ENCODE measurements at places on chromosomes 6 and 20.
A peak's percentile ranks its signal among the peaks of the same experiment; 100 is the strongest.

DNA sequence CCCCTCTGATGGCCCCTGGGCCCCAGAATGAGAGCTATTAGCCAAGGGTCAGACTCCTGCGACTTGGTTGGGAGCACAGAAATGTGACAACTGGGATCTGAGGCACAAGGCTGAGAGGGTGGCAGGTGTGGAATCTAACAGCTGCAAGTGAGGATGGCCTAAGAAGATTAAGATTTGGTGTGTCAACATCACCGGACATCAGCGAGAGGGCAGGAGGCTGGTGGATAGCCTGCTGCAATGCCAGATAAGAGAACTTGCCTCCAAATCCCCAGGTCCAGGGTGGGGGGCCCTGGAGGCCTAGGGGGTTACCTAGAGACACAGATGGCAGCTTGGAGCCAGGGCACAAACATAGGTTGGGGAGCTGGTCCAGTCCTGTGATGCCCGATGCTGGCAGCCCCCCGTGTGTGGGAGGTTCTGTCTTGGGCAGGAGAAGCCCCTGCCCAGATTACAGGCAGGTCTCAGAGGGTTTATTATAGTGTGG, 155.8 kb downstream of the GRM4 start:
- no peak for DNase-seq

DNA sequence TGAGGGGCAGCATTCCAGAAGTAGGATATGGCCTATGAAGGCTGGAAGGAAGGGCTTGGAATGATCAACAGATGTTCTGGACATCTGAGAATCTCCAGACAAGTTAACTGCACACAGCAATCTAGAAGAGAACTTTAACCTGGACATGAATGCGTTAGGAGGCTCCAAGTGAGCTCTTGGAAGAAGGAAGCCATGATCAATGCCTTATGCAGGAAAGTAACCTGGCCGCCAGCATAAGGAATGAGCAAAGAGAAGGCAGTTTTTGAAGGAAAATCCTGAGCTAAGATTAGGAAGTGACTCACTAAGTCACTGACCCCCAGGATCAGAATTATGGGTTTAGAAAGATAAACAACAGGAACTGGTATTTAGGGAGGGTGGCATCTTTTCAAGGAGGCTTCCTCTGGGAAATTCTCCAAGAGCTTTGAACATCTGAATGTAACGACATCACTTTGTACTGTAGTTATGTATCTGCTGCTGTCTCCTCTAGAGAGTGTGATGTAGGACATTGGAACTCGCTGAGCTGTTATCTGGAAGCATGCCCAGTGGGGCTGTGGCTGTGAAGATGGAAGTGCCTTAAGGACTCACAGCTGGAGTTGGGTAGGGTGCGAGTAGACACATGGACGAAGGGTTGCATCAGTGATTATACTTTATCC, 236.8 kb downstream of the PACRG start:
- DNase-seq: peak; percentile 99

DNA sequence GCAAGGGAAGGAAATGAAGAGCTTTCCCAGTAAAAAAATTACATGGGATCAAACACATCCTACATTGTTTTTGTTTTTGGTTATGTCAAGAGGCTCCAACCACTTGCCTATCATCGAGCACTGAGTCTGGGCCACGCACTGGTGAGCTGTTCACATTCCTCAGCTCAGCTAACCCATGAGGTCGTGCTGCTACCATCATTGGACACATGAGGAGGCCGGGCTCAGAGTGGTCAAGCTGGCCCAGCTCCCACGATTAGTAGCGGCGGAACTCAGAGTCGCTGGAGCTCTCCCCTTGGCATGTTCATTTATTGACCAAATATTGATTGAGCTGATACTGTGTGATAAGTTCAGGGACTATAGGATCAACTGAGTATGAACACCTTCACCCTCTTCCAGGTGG, 164.9 kb downstream of the CDH26 start:
- peak; percentile 41 for DNase-seq

- no peak for DNase-seq
These were observed 136.0 kb downstream of the MTHFD1L start for GRCh38 chr6:151001387-151002056.

- no peak for DNase-seq
These were observed 163.1 kb downstream of the LY86 start for GRCh38 chr6:6751619-6752023.

GRCh38 chr6:11143394-11144371, 32.2 kb upstream of the ERVFRD-1 start:
- DNase-seq: peak; percentile 91

DNA sequence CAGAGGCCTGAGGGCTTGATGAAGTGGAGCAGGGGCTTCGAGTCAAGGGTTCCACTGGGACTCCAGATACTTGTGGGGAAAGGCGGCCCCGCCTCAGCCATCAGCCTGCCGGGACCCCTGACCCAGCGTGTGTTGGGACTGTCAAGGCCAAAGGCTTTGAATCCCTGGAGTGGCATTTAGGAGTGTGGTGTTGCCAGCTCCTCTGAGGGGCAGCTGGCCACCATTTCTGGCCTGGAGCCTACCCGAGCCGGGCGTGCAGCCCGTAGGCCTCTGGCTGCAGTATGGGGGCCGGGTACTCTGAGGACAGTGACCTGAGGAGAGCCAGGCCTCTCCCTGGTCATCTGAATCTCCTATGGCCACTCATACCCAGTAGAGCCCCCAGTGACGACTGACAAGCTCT, 40.0 kb downstream of the RRBP1 start:
- DNase-seq: no peak

DNA sequence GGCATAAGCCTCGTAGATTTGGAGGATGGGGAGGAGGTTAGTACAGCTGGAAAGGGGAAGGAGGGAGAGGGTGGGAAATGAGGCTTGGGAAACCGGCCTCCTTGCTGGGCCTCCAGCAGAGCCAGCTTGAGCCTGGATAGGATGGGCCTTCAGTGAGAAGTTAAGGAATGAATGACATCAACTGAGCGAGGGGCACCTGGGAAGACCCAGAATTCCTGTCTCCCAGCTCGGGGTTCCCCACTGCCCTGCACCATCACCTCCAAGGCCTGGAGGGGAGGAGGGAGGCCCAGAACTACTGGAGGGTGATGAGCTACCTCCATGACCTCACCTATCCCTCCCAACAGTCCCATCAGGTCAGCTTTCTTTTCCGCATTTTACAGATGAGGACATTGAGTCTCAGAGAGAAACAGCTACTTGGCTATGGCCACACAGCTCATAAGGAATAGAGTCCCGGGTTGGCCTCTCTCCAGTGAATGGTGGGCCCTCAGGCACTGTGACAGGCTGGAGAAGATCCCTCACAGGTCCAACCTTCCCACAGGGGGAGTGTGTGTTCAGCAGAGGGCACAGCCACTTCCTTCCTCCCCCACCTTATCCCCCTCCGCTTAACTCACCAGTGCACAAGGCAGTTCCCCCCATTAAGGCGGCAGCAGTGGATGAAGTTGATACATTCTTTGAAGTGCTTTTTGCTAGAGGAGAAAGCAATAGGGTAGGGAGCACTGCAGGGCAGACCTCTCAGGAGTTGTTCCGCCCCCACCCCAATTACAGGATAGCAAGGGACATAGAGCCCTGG, 6.8 kb downstream of the DUSP15 start:
- DNase-seq: no peak

- no peak for DNase-seq
These were observed 624.7 kb downstream of the UTRN start for GRCh38 chr6:144909753-144910285.

DNA sequence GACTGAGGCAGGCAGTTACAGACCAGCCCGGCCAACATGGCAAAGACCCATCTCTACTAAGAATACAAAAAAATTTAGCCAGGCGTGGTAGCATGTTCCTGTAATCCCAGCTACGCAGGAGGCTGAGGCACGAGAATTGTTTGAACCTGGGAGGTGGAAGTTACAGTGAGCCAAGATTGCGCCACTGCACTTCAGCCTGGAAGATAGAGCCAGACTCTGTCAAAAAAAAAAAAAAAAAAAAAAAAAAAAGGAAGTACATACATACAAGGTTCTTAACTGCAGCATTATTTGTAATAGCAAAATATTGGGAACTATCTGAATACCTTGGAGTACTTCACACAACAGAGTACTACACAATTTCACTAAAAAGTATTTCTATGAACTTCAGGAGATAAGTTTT, 183.5 kb upstream of the OLIG3 start:
- no peak for DNase-seq

DNA sequence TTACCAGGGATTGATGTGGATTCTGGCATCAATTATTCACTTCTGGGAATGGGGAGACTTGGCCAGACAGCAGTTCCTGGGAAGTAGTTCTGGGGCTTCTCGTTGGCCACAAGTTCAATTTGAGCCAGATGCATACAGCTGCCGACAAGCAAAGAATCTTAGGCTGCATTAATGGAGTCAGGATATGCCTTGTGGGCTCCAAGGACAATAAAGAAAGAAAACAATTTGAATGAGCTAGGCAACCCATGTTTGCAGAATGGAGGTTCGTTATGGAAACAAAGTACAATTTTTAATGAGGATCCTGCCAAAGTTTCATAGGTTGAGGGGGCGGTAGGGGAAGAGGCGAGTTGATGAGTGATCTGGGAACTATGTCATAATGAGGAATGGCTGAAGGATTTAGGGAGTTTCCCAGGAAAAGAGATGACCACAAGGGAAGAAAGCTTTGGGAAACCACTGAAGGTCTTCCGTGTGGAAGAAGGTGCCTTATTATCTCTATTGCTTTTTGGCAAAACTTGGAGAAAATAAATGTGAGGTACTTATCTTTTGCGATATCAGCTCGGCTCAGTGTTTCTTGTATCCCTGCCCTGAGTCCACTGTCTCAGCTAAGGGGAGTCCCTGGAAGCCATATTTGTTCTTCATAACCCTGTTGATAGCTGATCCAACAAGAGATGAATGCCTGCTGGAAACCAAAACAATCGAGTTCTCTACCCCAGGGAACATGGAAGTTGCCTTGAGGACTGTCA, 181.0 kb upstream of the ZNF217 start:
- peak; percentile 93 for DNase-seq

DNA sequence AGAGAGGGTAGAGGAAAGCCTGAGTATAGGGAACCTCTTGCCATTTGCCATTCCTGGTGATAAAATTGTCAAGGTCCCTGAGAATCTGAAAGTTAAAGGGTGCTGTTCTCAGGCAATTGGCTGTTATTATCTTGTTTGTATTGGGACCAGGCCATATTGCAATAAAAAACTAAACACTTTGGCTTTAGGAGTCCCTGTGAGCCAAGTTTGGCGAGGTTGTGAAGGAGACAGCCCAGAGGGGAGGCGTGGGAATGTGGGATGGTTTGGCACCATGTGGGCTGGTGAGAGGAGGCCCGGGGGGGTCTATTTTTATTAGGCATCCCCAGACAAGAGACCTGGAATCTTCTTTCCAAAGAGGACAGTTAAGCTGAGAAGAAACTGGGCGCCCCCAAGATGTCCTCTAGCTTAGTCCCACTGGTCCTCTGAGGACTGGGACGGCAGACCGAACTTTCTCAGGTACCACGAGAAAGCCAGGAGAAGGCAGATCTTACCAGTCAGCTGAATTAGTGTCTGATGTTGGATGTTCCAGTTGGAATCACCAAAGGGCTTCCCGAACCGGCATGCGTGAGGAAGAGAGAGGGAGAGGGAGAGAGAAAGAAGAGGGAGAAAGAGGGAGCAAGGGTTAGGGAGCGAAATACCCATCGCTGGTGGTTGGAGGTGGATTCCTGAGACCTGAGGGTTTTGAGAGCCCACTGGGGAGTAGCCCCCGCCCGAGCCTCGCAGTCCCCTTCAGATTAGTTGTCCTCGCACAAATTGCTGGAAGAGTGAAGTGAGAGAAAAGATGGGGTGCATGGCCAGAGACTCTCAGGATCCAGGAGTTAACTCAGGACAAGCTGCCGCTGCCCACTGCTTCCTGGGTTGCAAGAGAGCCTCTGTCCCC, 24.4 kb downstream of the DYNLT1 start:
- DNase-seq: no peak

DNA sequence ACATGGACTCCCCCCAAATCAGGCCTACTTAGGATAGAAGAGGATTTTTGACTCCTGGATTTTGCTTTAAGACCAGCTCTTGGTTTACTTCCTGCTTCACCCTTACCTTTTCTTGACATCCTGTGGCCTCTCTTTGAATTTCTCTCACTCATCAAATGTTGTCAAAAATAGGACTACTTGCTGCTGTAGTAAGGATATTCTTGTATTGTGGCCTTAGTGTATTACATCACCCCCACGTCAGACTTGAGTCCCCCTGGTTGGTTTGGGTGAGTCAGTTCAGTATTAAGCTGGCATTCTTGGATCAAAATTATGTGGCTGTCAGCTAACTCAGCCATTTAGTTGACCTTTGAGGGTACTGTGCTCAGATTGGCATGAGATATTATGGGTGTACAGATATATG, 1.1 kb downstream of the TPX2 start:
- DNase-seq: peak; percentile 60

DNA sequence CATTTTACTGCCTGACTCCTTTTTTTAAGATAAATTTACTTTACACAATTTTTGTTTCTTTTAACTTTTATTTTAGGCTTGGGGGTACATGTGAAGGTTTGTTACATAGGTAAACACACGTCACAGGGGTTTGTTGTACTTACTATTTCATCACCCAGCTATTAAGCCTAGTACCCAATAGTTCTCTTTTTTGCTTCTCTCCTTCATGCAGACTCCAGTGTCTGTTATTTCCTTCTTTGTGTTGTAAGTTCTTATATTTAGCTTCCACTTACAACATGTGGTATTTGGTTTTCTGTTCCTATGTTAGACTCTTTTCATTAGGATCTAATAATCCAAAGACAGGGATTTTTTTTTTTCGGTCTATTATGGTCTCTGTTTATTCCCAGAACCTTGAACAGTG, 83.5 kb upstream of the CCN6 start:
- no peak for DNase-seq

- peak; percentile 71 for DNase-seq
These were observed 34.4 kb upstream of the PTPN1 start for GRCh38 chr20:50475681-50476292.

DNA sequence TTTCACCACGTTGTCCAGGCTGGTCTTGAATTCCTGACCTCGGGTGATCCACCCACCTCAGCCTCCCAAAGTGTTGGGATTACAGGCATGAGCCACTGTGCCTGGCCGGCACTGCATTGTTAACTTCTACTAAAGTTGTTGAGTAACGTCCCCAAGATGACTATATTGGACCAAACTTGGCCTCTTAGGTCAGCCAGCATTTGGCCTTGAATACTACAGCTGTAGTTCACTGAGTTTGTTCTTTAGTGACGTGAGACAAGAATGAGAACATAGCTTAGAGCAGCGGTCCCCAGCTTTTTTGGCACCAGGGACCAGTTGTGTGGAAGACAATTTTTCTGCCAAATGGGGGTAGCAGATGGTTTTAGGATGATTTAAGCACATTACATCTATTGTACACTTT, 237.1 kb downstream of the TBC1D7 start:
- no peak for DNase-seq

DNA sequence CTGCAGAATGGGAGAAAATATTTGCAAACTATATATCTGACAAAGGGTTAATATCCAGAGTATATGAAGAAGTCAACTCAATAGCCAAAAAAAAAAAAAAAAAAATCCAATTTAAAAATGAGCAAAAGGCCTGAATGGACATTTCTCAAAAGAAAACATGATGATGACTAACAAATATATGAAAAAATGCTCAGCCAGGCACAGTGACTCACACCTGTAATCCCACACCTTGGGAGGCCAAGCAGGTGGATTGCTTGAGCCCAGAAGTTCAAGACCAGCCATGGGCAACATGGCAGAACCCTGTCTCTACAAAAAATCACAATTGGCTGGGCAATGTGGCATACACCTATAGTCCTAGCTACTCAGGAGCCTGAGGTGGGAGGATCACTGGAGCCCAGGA, 2.1 kb upstream of the ECHDC1 start:
- DNase-seq: no peak

- DNase-seq: peak; percentile 46
These were observed 20.3 kb downstream of the TBPL1 start for GRCh38 chr6:133973109-133973971.

All from HT1080 (cell line).